Ammon's horn (tissue), 1 donor: ENCODE measurements at places on chromosomes 11 and 22.
A peak's percentile ranks its signal among the peaks of the same experiment; 100 is the strongest.

GRCh38 chr22:42747701-42748513, 27.2 kb upstream of the A4GALT start:
- DNase-seq: no peak

- DNase-seq: no peak
Observed at GRCh38 chr11:14418801-14419417, 59.9 kb upstream of the RRAS2 start.

- no peak for DNase-seq
Observed at GRCh38 chr22:19896665-19897355, 42.1 kb upstream of the GNB1L start.

DNA sequence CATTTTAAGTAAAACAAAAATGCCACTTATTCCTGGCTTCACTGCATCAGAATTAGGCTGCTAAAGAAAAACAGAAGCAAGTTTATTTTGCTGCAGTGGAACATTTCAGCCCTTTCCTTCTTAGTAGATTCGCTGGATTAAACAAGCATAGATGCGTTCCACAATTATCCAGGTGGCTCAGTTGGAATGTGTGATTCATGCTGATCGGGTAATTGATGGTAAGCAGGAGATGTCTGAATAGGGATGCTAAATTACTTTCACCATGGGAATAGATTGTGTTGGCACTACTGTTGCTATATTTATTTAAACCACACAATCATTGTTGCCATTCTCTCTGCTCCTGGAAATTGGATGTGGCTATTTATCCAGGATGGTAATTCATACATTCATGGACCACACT, 440.1 kb upstream of the DDI1 start:
- DNase-seq: no peak

GRCh38 chr22:37371491-37371890, 55.8 kb downstream of the ELFN2 start:
- no peak for DNase-seq

DNA sequence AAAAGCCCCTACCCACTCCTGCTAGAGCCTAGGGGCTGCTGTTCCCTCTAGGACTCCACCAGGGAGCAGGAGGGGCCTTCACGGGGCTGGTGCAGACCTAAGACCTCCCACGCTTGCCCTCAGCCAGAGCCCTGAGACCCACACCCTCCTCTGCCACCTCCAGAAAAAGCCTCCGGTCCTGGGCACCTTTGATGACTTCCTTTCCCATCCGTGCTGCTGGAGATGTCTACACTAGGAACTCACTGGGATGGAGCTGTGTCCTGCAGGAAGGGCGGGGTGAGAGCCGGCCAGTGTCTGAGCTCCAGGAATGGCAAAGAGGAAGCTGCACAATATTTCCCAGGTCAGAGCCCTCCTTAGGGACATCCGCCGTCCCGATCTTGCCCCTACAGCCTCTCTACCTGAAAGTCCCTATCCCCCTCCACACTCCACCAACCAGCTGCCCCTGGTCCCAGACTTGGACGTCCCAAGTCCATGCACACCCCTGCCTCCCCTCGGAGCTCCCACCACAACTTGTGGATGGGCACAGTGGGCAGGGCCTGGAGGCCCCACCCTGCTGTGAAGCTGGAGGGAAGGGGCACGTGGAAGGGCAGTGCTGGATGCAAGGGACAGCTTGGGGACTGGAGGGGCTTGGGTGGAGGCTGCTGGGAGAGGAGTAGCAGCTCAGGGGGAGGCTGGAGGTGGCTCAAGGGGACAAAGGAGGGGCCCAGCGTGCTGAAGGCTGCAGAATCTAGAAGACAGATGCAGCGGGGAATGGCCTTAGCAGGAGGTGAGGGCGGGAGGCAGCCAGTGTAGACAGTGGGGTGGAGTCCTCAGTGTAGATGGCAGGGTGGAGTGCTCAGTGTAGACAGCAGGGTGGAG, 13.5 kb upstream of the LRP5 start:
- DNase-seq: no peak

DNA sequence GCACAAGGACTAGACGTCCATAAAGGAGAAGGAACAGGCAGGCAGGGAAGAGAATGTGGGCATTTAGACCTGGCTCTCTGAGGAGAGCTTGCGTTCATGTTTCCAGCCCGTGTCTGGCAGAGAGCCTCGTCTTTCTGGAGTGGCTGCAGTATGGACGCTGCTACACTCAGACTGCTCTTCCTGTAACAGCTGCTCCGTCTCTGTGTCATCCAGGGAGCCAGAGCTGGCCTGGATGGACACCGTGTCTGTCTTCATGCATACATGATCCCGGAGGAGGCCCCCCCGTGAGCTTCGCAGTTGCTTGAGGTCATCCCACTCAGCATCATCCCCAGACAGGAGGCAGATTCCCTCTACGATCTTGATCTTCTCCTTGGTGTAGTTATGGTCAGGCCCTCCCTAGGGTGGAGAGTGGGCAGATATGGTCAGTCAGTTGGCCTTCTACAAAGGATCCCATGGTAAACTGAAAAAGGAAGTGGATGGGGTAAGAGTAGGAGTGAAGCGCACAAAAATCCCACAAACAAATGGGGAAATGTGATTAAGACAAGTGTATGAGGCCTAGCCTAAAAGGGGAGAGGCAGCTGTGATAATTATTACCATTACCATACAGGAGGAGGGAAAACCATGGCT, 13.0 kb upstream of the CKAP5 start:
- peak; percentile 26 for DNase-seq

DNA sequence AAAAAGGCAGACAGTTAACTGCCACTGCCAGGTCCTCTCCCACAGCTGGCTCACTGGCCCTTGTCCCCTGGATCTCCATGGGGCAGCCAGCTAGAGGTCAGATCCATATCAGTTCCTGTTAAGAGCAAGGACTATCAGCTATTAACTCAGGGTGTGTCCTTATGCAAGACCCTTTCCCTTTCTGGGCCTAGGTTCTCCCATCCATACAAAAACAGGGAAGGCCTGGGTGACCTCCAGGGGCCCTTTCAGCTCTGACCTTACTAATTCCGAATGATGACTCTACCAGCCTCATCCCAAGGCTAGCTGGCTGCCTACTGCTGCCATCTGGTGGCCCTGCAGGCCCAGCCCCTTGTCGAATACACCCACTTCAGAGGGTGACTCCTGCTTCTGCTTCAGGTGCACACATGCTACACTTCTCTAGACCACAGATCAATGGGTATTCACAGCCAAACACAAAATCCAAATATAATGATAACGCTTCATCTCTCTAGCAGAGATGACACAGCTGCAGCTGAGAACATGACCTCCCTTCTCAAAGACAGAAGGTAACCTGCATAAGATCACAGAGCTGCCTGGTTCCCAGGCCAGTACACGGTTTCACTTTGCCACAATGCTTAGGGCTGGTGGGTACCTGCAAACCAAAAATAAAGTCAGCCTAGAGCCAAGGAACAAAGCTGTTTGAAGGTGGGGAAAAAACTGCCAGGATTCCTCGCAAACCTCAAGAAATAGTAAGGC, 34.1 kb downstream of the SERGEF start:
- DNase-seq: peak; percentile 69
